ENCODE measurements at places on chromosomes 4 and X. TPM values are rescaled to one million over a fixed set of nuclear protein-coding genes. Genes with fewer than 3 reads are reported as not detected.

GRCh38 chrX:72020788-72021187 is 110.1 kb downstream of the NHSL2 start:
- peak; percentile 60 for DNase-seq

DNA sequence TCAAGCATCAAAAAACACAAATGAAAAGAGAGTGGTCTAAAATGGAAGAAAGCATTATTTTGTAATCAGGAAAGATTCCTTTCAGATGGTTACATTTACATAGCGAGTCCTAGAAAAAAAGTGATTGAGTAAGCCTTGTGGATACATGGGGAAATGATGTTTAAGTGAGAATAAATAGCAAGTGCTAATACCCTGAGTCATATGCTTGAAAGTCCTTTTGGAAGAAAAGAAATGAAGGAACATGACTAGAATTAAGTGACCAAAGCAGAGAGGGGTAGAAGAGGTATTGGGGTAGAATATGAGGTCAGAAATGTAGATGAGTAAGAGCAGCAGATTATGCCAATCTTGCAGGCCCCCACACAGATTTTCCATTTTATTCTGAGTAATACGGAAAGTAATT is 814.8 kb upstream of the GRID2 start:
- no peak for DNase-seq

DNA sequence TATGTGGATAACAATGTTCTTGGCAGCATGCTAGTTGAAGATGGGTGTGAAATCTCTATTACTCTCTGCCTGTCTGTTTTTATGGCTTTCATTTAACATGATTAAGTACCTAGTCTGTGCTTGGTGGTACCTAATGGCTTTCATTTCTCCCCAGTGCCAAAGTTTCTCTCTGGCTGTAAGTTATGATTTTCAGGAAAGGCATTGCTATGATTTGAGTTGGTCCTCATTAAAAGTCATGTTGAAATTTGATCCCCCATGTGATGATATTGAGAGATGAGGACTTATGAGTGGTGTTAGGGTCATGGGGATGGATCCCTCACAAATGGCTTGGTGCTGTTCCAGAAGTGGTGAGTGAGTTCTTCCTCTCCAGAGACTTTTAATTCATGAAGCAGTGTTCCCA is 162.4 kb upstream of the IL15 start:
- DNase-seq: no peak

DNA sequence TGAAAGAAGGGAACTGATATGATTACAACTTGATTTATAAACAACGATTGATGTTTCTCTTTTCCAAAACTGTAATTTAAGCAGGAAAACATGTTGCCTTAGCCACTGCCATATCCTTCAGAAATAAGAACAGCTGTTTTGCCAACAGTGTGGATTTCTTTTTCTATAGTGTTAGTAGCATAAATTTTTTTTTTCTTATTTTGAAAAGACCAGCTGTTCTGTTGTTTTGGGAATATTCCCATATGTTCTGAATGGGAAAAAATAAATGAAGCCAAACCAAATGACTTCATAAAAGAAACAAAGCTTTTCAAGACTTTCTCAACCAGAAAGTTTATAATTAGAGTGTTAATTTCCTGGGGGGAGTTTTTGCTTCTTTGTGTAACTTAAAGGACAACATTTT is 83.9 kb upstream of the ARHGAP24 start:
- no peak for DNase-seq

GRCh38 chr4:54855191-54855854 is 197.6 kb downstream of the KIT start:
- no peak for DNase-seq

DNA sequence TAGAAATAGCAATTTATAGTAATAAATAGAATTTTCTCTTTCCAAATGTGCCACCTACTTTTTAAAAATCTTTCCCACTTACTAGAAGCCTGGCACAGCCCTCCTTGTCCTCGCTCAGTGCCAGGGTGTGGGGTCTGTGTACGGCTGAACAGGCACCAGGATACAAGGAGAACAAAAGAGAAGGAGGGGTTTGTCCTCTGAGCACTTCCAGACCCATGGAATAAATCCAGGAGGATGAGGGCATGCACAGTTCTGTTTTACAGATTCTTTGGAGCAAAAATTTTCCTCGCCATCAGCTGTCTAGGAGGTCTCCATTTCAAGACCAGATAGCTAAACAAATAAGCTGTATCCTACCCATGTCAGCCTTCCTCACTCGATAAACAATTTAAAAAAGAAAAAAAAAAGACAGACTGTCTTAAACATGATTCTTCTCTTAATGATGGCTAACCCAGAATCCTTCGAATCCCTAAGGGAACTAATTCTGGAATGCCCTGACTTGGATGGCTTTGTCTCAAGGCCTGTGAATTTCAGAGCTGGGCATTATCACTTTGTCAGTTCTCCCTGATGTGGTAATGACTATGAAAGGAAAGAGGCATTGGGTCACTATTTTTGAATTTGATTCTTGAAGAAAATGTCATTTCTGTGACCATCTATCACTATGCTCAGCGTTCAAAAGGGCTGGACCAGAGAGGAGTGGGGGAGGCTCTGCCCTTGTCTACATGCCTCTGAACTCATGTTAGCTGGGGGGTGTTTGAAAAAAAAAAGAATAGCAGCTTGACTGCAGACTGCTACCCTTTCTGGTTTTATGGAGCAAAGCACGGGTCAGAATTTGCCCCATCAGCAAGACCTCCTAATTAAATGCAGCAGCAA is 151.0 kb downstream of the DCTD start:
- DNase-seq: no peak

DNA sequence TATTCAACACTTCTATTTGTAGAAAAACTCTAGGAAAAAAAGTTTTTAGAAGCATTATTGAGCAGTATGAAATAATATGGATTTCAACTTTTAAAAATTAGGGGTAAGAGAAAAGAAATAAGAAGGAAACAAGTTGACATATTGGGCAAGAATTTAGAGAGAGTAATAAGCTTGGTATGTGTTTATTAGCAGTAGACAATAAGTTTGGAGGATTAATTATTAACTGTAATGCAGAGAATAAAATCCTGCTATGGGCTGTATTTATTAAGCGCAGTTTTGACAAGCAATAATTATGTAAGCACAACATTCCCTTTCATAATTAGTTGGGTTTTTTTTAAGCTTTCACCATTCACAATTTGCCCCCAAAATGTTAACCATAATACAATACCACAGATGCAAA is 162.7 kb upstream of the SLC7A11 start:
- DNase-seq: no peak

DNA sequence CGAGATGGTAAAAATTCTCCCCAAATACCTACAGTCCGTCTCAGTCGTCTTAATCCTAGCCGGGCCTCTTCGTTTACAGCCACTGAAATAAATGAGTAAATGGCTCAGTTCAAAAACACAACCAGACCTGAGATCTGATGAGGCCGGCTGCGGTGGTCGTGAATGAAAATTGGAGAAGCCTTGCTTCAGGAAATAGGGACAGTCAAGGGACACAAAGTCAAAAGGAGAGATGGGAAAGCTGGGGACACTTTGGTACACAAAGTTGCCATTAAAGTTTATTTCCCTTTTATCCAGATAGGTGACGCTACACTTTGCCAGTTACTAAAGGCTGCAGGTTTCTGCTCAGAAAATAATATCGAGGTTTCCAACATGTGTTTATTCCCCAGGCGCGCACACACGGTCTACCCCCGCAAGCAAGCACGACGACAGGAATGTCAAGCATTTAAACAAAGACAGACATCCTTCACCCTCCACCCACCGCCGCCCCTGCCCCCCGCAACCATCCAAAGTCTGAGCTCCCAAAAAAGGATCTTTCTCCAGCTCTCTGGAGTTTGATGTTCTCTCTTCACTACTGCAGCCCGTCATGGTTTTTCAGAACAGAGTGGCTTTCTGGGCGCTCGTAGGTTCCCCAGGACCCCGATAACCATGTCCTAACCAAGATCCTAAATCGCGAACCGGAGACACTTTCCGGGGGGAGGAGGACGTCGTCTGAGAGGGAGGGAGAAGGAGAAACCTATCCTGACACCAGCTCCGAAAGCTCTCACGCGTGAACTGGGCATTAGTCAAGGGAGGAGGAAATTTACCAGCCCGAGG is 1.3 kb upstream of the PCDH7 start:
- no peak for DNase-seq

- DNase-seq: no peak
These were observed 21.4 kb upstream of the FAM9B start for GRCh38 chrX:9055354-9055753.

DNA sequence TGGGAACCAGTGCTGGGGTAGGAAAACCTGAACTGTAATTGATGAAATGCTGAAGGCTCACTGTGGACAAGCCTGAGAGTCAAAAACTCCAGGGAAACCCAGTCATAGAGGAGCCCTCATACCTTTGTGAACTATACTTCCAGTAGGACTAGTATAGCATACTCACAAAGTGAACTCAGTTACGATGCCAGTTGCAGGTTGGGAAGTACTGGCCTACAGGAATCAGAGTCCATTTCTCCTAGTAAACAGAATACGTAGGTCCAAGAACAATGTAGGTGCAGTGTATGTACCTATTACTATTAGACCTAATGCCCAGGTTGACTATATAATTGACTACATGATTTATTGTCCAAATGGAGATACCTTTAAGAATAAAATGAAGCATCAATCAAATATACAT is 8.5 kb upstream of the ANKRD17 start:
- no peak for DNase-seq

- peak; percentile 54 for DNase-seq
These were observed 132.5 kb downstream of the ARHGAP6 start for GRCh38 chrX:11533199-11533651.

DNA sequence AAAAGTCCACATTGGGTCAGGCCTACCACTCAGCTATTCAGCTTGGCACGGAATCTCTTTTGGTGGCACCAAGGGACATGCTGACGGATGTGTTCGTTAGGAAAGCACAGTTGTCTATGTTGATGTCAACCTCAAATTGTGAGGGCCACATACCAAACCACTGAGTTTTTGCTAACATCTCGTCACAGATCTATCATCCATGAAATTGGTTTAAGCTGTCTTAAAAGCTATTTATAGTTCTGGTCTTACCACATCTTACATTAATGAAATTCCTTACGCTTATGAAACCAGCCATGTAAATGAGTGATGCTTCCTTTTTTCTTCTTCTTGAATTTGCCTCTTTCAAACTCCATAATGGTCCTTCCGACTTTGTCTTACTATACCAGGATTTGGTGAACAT is 101.5 kb downstream of the MGST2 start:
- DNase-seq: no peak

IL13RA1 gene
- 0.33 TPM for total RNA-seq

GPM6B gene
- not detected for total RNA-seq

TGIF2LX gene
- total RNA-seq: not detected

RNF212 gene
- 1.8 TPM for total RNA-seq

FAM9C gene
- not detected for total RNA-seq

OCIAD1 gene
- 130 TPM for total RNA-seq

ZGRF1 gene
- 32.4 TPM for total RNA-seq

ZNF711 gene
- 0.12 TPM for total RNA-seq

BEX2 gene
- total RNA-seq: 3.4 TPM

GPR78 gene
- total RNA-seq: not detected

UBA6 gene
- 78.2 TPM for total RNA-seq

HPGDS gene
- not detected for total RNA-seq

Data from activated CD4-positive, alpha-beta T cell treated with anti-CD3 and anti-CD28 coated beads, Interleukin-2, amount 10 ng/mL, durations not matched to agents 24 days and 14 days (primary cell).